RCC 7860 (cell line): ENCODE measurements at places on chromosomes 3 and 15.

DNA sequence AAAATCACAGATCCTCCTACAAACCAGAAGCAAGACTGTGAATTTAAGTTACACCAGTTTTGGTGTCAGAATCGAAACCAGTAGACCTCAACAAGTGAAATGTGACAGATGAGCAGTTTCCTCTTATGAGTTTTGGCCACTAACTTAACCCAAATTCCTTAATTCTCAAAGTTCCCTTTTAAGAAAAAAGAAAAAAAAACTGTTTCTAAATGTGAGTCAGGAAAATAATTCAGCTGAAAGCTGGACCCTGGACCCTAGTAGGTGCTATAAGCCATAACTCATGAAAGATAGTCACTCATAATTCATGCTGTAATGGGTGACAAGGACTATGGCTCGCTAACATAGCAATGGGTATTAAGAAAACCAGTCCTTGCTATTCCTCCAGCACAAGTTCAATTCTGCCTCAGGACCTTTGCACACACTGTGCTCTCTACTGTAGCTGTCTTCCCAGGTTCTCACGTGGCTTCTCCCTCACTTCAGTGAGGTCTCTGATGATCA is 9.0 kb upstream of the THRB start:
- DNase-seq = no peak

DNA sequence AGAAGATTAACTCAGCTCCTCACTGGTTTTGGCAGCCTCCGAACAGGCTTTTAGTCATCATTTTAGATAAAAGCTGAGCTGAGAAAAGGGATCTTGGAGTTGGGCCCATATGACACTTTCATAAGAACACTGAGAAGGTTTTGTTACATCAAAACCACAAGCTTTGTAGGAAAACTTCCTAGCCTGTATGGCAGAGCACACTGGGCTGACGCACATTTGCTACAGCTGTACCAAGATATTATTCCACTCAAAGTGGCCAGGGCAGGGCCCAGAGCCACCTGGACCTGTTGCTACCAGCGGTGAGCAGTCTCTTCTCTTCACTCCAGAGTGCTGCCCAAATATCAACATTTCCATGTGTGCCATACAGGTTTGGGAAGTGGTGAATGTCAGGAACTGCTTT is 160.5 kb upstream of the CCDC54 start:
- no peak for DNase-seq

GRCh38 chr3:49914906-49915305 is 11.2 kb upstream of the MST1R start:
- no peak for DNase-seq

- no peak for DNase-seq
Measured at GRCh38 chr3:111244760-111245159, 173.1 kb downstream of the NECTIN3 start.

DNA sequence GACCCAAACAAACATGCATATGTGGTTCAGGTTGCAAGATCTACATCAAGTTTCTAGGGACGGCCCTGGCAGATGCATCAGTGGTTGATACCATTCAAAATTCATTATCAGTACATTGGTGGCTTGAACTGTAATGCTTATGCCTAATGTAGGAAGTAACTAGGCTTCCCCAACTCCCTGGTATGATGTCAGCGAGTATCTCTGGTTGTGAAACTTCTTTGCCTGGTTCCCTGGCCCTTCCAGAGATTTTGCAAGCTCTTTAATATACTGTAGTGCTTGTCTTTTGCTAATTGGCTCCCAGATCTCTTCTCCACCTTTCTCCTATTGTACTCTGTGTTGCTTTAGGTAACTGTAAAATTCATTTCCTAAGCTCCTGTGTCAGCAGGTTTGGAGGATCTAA is 114.8 kb upstream of the RARB start:
- no peak for DNase-seq

GRCh38 chr3:124916837-124917409 is 17.6 kb downstream of the MUC13 start:
- DNase-seq = no peak

- no peak for DNase-seq
Measured at GRCh38 chr15:79620112-79620857, 188.1 kb downstream of the MINAR1 start.

- DNase-seq = peak; percentile 8
Measured at GRCh38 chr3:137121704-137122314, 164.0 kb downstream of the IL20RB start.

DNA sequence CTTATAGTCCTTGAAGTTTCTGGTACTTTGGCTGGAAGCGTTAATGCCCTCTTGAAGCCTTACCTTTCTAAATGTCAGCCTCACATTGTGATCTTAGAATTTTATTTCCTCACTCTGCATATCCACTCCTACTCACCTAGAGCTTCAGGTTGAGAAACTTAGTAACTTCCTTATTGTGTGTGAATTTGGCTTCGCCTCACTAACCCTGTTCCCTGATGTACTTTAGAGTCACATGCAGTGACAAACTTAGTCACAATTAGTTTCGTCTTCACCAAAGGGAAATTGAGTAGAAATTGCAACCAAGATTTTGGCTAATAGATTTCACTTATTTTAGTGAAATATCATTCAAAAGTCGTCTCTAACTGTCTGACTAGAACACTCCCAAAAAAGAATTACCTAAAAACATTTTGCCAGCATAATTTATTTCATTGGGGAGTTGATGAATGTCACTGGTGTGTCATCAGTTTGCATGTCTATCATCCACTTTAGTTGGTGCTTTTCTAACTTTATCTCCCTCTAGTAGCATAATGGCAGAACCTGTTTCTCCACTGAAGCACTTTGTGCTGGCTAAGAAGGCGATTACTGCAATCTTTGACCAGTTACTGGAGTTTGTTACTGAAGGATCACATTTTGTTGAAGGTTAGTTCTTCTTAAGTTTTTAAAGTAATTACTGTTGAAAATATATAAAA is 960 bp downstream of the MFN1 start:
- no peak for DNase-seq

- DNase-seq = no peak
Measured at GRCh38 chr3:171138027-171138426, 111.5 kb upstream of the SLC2A2 start.

- no peak for DNase-seq
Measured at GRCh38 chr3:104825116-104825515, 541.6 kb upstream of the ALCAM start.

- no peak for DNase-seq
Measured at GRCh38 chr3:30631243-30631904, 25.0 kb downstream of the TGFBR2 start.

GRCh38 chr3:18417904-18418572 is 7.1 kb downstream of the SATB1 start:
- DNase-seq = no peak

GRCh38 chr15:66600240-66600627 is 34.4 kb upstream of the LCTL start:
- no peak for DNase-seq

DNA sequence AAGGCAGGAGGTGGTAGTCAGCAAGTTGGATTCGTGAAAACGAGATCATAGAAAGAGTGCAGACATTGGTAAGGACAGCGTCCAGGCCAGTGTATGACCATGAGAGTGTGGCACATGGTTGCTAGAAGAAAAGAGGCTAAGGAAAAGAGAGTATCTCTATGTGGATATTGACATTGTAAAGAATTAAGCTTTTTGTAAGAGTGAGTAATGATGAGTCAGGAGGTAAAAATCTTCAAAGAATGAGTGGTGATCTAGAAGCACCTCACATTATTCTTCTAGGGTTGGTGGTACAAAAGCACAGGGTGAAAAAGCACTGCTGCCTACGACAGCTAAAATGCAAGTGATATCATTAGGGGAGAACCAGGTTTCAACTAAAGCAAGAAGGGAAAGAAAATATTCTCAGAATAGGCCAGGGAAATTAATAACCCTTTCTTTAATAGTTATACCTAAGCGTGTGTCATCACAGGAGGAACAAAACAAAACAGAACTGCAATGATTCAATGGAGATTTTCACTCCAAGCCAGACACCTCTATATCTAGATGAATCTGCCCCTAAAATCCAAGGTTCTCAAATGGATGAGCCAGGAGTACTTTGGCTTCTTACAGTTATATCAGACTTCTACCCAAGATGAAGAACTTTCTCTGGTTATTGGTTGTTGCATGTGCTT is 884.7 kb downstream of the NAALADL2 start:
- peak; percentile 77 for DNase-seq

GRCh38 chr3:20645340-20645739 is 459.3 kb upstream of the SGO1 start:
- no peak for DNase-seq

GRCh38 chr15:30882849-30883433 is 20.8 kb upstream of the FAN1 start:
- DNase-seq = no peak

GRCh38 chr3:66501483-66502244 is 842 bp upstream of the LRIG1 start:
- DNase-seq = no peak

DNA sequence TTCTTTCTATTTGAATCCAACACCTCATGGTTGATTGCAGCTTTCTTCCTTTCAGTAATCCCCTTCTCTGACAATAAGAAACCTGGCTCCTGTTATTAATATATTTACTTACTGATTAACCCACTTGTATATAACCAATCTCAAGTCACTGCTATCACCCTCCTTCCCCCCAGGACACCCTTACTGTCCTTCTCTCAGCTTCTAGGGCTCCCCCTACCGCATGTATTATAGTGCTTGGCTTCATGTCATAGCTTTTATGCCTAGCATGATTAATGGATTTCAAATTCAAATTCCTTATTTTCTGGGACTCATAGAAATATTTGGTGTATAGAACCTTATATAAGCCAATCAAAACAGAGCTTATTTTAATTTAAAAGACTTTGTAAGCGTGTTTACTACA is 75.7 kb upstream of the BNIP2 start:
- no peak for DNase-seq

GRCh38 chr3:106029954-106030626 is 161.3 kb upstream of the CBLB start:
- DNase-seq = no peak

GRCh38 chr3:111979434-111980038 is 710 bp downstream of the ABHD10 start:
- DNase-seq = no peak

- DNase-seq = no peak
Measured at GRCh38 chr3:16818194-16818593, 66.6 kb upstream of the PLCL2 start.

DNA sequence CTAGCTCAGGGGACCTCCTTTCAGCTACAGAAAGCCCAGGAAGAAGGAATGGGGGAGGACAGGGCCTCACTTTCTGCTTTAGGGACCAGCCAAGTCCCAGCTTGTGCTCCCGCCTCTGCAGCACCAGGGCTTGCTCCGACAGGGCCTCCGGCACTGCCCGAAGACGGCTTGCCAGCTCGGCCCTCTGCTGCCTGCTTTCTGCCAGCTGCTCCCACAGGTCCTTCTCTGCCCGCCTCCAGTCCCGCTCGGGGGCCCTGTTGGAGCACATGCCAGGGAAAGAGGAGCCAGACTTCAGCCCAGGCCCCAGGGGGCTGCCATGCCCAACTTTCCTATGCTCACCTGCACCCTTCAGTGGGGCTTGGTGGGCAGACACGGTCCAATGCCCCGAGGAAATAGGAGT is 4.3 kb upstream of the CLK3 start:
- no peak for DNase-seq

- no peak for DNase-seq
Measured at GRCh38 chr3:117695321-117695720, 985.7 kb downstream of the TUSC7 start.

- DNase-seq = peak; percentile 4
Measured at GRCh38 chr3:49872801-49873281, 3.1 kb upstream of the CAMKV start.

GRCh38 chr3:11185564-11186317 is 31.4 kb downstream of the HRH1 start:
- peak; percentile 14 for DNase-seq

DNA sequence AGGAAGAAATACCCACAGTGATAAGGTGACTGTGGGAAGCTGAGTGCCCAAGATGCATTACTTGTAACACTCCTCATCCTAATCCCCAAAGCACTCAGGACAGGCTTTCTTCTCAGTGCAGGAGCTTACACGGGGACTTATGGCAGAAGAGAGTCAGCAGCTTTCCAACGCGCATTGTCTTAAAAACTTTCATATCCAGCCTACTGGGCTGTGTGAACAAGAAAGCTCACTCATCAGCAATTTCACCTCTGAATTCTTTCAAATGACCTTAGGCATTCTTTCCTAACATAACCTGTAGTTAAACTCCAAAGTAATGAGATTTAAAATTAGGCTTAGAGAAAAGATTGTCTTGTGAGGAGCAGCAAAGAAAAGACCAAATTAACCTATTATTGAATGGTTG is 132.3 kb downstream of the KCNAB1 start:
- DNase-seq = no peak

GRCh38 chr3:182636646-182637045 is 156.7 kb upstream of the ATP11B start:
- DNase-seq = no peak

GRCh38 chr3:184591789-184592188 is 30.2 kb downstream of the EPHB3 start:
- DNase-seq = no peak

GRCh38 chr3:168094877-168095610 is 680 bp downstream of the GOLIM4 start:
- DNase-seq = peak; percentile 69

GRCh38 chr3:129555153-129555550 is 12.2 kb downstream of the H1-8 start:
- DNase-seq = no peak

- no peak for DNase-seq
Measured at GRCh38 chr3:171699601-171700000, 110.7 kb downstream of the PLD1 start.

DNA sequence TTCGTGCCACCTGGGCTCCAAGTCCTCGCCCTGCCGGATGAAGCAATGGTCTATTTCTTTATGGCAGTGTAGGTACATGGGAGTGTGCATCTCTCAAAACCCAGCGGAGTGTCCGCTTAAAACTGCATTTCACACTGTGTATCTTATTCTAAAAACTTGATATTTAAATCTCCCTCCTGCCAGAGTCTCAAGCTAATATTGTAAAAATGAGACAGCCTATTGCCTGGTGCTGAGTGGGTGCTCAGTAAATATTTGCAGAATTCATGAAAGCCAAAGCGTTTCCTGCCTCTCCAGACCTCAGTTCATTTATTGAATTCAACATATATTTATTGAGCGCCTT is 330 bp upstream of the TBC1D2B start:
- DNase-seq = no peak

DNA sequence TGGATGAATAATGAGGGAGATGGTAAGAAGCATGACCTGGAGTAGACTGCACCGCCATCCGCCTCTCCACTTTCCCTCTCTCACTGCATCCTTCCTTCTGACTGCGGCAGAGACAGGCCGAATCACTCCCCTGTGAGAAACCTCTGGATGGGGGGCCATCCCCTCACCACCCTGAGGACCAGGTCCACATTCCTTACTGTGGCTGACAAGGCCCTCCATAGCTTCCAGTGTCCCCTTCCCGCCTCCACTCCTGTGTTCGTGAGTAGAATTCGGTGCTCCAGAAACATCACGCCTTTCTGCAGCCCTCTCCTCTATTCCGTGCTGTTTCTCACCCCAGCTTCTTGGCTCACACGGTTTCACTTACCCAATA is 2.8 kb downstream of the PIGZ start:
- DNase-seq = no peak

GRCh38 chr3:138210528-138210927 is 23.4 kb downstream of the ARMC8 start:
- no peak for DNase-seq
